ENCODE measurements at places on chromosomes 5 and 9.

DNA sequence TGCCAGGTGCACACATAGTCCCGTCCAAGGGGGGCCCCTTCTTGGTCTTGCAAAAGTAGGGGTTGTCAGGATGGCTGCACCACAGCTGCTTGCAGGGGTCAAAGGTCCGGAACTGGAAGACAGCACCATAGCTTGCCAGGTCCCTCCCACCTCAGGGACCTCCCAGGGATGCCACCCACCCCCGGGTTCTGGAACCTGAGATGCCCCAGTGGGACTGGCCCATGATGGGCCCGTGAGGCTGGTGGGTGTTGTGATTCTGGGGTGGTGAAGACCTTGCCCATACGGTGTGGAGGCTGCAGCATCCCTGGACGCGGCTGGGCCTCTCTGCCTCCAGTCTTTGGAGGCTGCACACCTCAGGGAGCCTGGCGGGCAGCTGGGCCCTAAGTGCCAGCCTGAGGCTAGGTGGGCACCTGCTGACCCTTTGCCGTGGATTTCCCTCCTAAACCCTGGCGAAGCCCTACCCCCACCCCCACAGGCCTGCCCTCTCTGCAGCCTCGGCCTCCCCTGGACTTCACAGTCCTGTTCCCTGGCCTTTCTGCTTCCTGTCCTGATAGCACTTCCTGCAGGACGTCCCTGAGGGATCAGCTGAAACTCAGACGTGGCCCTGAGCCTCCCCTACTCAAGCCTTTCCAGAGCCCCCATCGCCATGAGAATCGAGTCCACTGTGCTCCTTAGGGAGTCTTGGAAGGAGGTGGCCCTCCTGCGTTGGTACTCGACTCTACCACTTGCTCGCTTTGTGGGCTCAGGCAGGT lies 92.1 kb downstream of the ZNF354C start:
- no peak for DNase-seq

DNA sequence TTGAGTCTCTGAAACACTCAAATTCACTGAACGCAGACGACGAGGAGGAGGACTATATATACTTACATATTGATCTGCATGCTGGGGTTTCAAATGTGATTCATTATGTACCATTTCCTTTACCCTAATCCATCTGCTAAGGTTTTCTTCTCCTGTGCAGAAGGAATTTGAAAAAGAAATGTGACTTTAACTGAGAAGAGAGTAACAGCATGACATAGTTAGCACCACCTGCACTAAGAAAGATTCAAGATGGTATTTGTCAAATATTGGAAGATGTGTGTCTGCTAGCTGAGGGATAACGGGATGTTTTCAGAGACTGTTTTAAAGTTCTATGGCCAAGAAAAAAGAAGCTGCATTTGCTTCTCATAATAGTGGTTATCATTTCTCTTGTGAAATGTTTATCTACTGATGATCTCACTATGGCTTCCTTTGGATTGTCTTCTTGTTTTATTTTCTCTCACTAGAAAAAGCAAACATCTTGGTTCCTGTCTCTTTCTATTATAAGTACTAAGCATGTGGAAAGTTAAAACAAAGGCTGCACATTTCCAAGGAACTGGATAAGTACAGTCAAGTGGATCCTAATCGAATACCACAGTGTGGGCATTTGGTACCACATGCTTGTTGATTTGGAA lies 89.8 kb upstream of the TLE4 start:
- DNase-seq, result no peak

- no peak for DNase-seq
Observed at GRCh38 chr9:71761938-71762353, 6.4 kb downstream of the CEMIP2 start.

DNA sequence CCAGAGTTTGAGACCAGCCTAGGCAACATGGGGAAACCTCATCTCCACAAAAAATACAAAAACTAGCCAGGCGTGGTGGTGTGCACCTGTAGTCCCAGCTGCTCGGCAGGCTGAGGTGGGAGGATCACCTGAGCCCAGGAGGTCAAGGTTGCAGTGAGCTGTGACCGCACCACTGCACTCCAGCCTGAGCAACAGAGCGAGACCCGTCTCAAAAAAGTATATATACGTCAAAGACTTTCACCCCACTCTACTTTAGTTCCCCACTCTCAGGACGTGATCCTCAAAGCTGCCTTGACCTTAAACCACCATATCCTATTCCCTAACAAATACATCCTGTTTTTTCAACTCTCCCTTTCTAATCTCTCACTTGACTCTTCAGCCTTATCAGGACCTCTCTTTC lies 41.0 kb downstream of the PCDHGC5 start:
- DNase-seq, result no peak

DNA sequence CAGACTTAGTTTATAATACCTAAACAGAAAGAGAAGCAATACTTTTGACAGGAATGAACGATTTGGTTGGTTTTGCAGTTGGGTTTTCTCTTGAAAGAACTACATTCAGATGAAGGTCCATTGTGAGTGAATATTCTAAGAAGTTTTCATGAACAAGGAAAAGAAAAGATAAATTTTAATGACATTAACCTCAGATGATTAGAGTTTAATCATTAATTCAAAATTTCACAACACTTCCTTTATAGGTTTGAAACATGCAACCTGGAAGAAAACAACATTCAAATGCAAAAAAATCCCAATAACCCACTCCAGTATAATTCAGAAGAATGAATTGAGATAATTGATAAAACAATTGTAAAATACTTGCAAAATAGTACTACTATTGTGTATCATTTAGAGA lies 23.8 kb downstream of the EQTN start:
- no peak for DNase-seq

- DNase-seq, result peak; percentile 36
Observed at GRCh38 chr5:95283761-95284571, 928 bp downstream of the MCTP1 start.

DNA sequence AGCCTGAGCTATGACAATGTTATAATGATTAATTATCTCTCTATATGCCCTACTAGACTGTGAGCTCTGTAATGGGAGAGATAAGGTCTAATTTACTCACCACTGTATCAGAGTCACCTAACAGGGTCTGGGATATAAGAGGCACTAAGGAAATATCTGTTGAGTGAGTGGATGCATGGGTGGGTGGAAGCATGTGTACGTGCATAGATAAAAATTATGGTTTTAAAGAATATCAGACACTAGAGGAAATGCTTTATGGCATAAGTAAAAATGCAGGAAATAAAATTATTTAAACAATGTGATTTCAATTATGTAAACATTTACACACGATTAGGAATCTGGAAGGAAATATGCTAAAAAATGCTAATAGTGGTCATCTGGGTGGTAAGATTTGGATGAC lies 137.8 kb downstream of the SPOCK1 start:
- DNase-seq, result no peak

GRCh38 chr5:10469253-10470050 lies 27.8 kb downstream of the ROPN1L start:
- DNase-seq, result no peak

DNA sequence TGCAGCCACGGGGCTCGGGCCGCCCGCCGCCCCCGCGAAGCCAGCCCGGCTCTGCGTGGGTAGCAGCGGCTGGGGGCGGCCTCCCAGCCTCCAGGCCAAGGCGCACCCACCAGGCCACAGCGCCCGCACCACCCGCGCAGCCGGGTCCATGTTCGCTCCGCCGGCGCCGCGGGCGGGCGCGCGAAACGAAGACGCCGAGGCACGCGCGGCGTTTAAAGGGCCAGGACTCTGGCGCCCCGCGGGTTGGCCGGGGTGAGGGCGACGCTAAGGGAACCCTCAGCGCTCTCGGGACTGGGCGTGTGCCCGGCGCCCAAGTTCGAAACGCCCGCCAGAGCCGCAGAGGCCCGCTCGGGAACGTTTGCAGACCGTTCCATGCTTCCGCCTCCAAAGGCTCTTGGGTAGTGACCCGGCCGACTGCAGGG lies at the start of gene PTGES2:
TSS of gene PTGES2 (minus strand) at position 162 of the 422 bp plus-strand sequence. CDS start at position 150, 12 bp downstream.
- DNase-seq, result peak; percentile 89

DNA sequence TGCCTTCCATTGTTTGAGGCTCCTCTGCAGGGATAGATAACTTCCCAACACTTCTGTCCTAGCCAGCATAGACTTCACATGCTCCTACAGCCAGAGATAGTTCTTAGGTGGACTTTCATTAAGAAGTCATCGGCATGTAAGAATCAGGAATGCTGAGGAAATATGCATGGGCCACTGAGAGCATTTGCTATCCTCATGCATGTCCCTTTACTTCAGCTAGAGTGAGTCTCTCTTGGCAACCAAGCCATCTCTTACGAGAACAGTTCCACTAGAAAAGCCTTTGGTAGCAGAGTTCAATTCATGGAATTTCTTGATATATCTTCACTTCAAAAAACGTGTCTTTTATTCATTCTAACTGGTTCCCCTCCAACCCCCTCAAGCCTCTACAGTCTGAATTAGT lies 202.4 kb downstream of the SMARCA2 start:
- DNase-seq, result no peak

DNA sequence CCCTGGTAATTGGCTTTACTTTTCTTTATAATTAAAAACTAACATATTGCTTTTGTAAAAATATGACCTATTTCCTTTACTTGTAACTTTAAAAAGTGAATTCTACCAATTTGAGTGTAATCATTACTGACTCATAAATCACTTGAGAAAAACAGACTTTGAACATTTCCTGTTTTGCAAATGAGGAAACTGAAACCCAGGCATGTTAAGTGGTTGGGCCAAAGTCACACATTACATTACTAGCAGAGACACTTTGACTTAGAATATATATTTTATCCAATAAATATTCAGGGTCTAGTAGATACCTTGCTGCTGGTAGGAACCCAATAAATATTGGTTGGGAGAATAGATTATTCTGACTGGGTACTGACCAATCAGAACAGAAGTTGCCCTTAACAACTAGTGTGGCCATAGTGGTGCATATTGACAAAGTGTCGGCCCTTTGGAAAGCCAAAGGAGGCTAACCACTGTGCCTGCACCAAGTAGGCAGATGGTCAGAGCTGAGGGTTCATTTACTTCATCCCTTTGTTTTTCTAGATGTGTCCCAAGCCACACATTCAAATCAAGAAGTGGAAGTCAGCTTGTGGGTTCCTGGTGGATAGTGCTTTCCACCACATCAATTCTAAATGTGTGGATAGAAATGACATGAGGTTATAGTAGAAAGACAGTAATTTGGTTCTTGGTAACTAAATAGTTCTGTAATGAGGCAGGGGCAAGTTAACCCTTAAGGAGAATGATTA lies 365.1 kb upstream of the RIOK2 start:
- DNase-seq, result peak; percentile 18

DNA sequence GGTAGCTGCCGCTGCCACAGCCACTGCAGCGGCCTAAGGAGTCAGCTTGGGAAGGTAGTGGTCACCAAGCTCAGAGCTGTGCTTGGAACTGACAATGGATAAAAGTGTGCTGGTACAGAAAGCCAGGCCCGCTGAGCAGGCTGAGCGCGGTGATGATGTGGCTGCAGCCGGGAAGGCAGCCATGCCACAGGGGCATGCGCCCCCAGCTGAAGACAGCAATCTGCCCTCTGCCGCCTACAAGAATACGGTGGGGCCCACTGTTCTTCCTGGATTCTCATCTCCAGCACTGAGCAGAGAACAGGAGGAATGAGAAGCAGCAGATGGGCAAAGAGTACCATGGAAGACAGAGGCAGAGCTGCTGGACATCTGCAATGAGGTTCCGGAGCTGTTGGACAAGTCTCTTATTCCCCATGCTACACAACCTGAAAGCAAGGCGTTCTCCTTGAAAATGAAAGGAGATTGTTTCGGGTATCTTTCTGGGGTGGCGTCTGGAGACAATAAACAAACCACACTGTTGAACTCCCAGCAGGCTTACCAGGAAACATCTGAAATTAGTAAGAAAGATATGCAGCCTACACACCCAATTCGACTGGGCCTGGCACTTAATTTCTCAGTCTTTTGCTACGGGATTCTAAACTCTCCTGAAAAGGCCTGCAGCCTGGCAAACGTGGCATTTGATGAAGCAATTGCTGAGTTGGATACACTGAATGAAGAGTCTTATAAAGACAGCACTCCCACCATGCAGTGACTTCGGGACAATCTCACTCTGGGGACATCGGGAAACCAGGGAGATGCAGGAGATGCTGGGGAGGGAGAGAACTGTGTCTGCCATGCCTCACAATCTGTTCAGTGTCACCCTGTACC lies 22.8 kb upstream of the ANKRD18A start:
- DNase-seq, result no peak

GRCh38 chr5:400282-401145 lies 42.5 kb upstream of the EXOC3 start:
- no peak for DNase-seq

GRCh38 chr5:151159649-151160373 lies 2.2 kb upstream of the ANXA6 start:
- no peak for DNase-seq

DNA sequence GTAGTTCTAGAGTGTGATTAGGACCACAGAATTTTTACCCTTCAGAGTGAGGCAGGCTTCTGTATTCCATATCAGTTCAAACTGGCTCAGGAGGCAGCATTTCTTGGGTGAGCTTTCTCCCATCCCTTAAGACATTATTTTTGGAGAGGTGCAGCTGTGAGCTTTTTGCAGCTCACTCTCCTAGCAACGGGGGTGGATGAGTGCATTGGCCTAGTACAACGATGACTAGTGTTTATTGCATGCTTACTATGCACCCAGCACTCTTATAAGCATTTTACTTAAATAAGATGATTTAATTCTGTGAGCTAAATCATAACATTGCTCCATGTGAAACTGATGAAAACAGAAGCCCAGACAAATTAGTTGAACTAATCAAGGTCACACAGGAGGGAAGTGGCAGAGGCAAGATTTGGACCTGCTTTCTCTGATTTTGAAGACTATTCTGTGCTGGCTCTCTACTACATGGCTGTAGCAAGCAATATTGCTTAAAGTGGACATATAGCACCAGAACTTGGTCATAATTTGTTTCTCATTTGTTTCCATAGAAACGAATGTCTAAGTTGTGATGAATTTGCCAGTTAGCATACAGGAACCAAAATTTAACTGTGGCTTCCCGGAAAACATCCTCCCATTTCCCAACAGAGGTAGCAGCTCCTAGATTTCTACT lies 372.1 kb upstream of the RIOK2 start:
- DNase-seq, result no peak

GRCh38 chr9:127451608-127451857 lies 223 bp downstream of the LRSAM1 start:
- no peak for DNase-seq

GRCh38 chr9:88993871-88994460 lies 2.7 kb downstream of the S1PR3 start:
- no peak for DNase-seq

- no peak for DNase-seq
Observed at GRCh38 chr5:25286319-25286718, 641.5 kb upstream of the CDH10 start.

DNA sequence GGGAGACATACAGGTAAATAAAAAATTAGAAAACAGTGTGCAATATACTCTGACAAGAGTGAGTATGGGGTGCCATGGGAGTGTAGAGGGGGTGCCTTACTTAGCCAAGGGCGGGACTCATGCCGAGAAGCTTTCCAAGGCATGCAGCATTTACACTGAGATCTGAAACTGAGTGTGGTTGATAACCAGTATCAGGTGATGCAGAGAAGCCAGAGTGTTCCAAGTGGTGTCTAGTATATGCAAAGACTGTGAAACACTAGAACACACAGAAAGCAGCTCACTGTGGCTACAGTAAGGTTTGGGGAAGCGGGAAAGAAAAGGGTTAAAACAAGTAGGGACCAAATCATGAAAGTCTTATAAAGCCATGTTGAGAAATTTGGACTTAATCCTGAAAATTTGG lies 30.5 kb upstream of the ERBIN start:
- no peak for DNase-seq

GRCh38 chr9:126371007-126371870 lies 44.6 kb downstream of the MVB12B start:
- no peak for DNase-seq

- no peak for DNase-seq
Observed at GRCh38 chr5:169789417-169789940, 152.4 kb downstream of the DOCK2 start.

- DNase-seq, result no peak
Observed at GRCh38 chr5:21847300-21847699, 1005.8 kb downstream of the CDH12 start.
